SK-N-SH treated with all-trans-retinoic acid at 6 μM for 48 hours (cell line): ENCODE measurements at places on chromosomes 4 and X.

GRCh38 chrX:153988493-153988892, 15.9 kb downstream of the TMEM187 start:
- no peak for ATAC-seq

GRCh38 chrX:56975611-56976010, 19.7 kb downstream of the SPIN3 start:
- peak; percentile 62 for ATAC-seq

GRCh38 chr4:82696117-82696860, 102.3 kb downstream of the SCD5 start:
- no peak for ATAC-seq

- no peak for ATAC-seq
Measured at GRCh38 chr4:26941951-26942350, 81.3 kb downstream of the STIM2 start.

DNA sequence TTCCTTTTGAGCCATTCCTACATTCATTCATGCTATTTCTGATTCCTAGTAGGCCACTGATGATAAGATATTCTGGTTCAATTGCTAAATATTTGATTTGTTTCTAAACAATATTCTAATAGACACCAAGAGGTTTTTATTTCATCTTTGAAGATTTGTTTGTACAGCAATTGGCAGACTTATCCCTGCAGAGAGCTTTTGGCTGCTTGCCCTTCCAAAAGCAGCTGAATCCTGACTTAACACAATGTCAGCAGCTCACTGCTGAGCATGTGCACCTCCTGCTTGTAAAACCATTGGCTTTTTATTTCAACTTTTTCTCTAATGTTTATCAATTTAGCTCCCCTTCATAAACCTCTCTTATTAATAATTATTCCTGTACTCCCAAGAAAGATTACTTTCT, 45.3 kb downstream of the MMRN1 start:
- no peak for ATAC-seq

DNA sequence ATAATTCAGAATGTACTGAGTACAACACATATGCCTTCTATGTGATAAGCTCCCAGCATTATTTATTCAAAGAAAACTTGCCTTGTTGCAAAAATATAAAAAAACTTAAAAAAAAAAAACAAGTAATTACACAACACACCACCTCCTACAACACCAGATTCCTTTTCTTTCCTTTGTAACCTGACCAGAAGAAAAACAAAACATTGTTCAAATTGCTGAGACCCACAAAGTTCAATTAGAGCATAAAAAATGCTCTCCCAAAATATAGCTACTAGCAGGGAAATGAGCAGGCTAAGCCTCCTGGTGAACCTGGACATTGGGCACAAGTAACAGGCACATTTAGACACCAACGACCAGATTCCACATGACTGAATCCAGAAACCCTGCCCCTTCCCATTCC, 38.3 kb downstream of the MECP2 start:
- ATAC-seq: no peak

DNA sequence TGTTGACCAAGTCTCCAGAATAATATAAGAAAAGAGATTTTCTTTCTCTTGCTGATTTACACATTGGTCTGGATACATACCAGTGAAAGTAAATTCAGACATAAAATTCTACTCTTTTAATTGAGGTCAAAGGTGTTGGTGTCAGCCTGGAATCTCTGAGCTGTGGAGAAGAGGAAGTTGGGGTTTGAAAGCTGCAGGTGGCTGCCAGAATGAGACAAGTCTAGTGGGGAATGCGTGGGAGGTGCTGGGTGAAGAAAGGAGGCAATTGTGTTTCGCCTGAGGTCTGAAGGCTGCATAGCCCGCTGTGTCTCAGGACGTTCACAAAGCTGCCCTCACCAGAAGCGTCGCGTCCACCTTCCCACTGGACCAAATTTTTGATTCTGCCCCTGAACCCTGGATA, 31.2 kb downstream of the PHEX start:
- no peak for ATAC-seq

GRCh38 chr4:10664408-10664807, 20.2 kb downstream of the CLNK start:
- no peak for ATAC-seq

- no peak for ATAC-seq
Measured at GRCh38 chrX:129779747-129780146, at the start of gene SASH3. SASH3 (plus strand) TSS chrX:129779949; CDS start chrX:129780098, 149 bp downstream.

GRCh38 chrX:48530736-48531135, 8.8 kb upstream of the TBC1D25 start:
- no peak for ATAC-seq

- no peak for ATAC-seq
Measured at GRCh38 chrX:10370976-10371375, 214.2 kb downstream of the CLCN4 start.

DNA sequence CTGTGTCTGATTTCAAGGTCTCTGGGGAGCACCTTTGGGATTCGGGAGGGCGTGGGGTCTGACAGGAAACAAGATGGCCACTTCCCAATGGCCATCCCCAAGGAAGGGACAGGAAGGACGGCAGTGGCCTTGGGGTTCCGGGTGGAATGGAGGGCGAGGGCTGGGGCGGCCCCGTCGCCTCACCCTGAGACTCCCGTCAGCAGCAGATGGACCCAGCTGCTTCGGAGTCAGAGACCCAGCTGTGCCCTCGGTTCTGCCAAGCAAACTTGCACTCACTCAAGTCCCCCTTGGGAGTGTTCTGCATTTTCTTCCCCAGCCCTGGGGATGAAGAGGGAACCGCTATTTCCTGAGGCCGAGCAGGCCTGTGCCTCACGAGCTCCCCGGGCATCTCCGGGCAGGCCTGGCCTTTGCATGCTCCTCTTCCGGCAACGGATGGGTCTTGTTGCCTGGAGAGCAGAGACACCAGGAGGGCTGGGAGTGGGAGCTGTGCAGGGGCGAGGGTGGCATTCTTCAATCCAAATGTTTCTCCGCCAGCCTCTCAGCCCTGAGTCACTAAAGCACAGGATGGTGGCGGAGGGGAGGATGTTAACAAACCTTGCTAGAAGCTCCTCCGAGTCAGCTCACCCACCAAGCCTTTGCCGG, 6.8 kb upstream of the DUSP9 start:
- ATAC-seq: no peak

DNA sequence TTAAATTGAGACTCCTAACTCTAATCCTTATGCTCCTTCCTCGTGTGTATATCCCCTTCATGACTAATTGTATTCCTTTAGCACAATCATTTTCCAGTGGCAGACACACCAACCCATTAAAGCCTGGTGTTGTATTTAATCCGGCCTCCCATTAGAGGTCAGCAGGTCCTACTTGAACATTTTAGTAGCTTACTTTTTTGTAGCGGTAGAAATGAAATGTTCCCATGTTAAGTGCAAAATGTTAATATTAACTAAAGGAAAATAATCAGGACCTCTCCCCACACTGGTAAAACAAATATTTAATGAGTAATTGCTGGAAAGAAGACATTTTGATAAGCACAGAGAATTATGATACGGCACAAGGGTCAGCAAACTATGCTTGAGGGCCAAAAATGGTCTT, 3.4 kb downstream of the RAB33B start:
- ATAC-seq: no peak

DNA sequence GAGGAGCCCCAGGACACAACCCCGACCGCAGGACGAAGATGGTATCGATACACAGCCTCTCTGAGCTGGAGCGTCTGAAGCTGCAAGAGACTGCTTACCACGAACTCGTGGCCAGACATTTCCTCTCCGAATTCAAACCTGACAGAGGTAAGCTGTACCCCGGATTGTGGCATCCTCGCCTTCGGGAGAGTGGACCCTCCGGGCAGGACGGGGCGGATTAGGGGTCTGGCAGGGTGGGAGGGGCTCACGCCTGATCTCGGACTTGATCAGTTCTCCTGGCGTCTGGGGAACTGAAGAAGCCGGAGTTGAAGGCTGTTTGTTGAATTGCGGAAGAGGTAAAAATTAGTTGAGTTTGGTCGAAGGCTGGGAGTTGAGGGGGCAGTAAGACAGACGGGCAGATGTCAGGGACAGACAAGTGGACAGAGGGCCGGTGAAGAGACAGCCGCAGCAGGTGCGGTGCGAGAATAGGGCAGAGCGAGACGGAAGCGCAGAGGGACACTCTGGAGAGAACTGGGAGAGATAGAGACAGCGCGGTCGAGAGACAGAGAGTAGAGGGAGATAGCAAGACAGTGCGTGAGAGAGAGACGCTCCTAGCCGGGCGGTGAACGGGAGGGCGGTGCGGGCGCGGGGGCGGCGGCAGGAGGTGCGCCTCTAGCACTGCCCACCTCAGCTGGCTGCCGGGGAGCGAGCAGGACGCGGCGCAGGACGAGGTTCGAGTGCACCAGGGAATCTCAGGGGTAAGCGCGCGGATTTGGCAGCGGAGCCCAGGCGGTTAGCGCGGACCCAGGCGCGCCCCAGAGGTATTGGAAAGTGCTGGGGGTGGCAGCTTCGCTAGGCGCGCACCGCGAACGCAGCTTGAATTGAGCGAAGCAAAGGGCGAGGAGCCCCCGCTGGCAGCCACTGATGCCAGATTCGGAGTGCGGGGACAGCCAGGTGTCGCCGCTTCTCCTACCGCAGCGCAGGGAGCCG, 23.9 kb downstream of the ARHGAP36 start:
- no peak for ATAC-seq

- ATAC-seq: no peak
Measured at GRCh38 chr4:120704538-120704937, 218.0 kb downstream of the PRDM5 start.

GRCh38 chr4:70365479-70365878, 4.9 kb downstream of the SMR3A start:
- ATAC-seq: no peak

- ATAC-seq: no peak
Measured at GRCh38 chr4:1251773-1252066, 2.8 kb upstream of the CTBP1 start.

GRCh38 chrX:57133706-57134105, 3.5 kb downstream of the SPIN2A start:
- no peak for ATAC-seq

GRCh38 chr4:169791527-169792156, 33.9 kb upstream of the HPF1 start:
- peak; percentile 96 for ATAC-seq

- ATAC-seq: no peak
Measured at GRCh38 chr4:121189326-121190215, 25.4 kb upstream of the TNIP3 start.

DNA sequence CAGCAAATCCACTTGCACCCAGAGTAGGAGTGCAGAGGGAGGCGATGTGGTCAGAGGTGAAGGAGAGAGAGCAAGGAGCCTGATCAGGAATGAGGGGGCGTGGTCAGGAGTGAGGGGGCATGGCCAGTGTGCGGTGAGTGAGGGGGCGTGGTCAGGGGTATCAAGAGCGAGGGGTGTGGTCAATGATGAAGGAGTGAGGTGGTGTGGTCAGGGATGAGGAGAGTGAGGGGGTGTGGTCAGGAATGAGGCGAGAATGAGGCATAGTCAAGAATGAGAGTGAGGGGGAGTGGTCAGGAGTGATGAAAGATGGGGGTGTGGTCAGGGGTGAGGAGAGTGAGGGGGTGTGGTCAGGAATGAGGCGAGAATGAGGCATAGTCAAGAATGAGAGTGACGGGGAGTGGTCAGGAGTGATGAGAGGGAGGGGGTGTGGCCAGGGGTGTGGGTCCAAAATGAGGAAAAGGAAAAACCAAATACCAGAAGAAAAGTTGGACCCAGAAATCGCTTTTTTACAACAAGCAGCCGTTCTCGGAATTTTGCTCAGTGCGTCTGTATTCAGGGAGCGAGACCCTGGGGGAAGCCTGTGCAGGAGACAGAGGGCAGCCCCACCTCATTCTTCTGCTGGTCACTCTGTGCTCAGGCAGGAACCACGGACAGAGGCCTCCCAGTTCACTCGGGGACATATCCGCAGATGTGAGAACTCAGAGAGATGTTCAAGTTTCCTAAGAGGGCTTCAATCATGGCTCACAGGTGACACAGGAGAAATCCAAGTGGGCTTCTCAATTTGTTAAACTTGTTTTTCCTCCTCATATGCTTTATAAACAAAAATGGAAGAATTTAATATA, 47.5 kb downstream of the MAGEA1 start:
- no peak; the same call in 1 of the 3 replicates for ATAC-seq

DNA sequence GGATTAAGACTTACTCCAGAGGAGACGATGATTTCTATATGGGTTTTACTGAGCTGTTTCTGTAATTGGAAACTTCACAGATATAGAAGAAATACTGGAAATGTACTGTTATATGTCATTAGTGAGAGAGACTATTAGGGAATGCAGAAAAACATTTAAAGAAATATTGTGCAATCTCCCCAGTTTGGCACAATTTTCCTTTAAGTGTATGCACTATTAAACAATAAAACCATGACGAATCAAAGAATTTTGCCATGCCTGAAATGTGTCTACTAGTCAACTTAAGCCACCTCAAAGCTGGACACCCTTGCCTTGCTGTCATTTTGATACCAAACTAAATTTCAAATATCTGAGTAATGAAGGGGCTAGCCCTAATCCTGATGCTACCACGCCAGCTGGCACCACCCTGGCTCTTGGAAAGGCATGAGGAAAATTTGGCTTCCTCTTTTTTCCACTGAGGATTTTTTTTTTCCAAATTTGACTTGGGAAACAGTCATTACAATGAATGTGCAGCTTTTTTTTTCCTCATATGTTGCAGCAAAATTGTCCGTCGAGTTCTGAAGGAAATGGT, 36.1 kb downstream of the MTTP start:
- ATAC-seq: no peak

DNA sequence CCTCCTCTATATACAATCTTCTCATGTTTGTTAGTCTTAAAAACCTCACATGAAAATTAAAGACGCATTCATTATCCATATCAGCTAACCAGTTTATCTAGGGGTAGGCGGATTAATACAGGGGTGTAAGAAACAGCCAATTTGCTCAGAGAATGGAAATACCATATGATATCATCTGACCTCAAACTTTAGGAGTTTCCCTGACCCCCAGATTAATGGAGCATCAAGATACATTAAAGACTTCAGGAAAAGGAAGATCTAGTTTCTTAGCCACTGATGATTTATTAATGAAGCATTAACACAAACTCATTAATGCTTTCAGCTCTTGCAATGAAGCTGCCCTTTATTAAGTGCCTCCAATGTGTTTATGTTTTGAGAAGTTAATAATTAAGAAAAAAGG, 67.5 kb downstream of the CAMK2D start:
- no peak for ATAC-seq

DNA sequence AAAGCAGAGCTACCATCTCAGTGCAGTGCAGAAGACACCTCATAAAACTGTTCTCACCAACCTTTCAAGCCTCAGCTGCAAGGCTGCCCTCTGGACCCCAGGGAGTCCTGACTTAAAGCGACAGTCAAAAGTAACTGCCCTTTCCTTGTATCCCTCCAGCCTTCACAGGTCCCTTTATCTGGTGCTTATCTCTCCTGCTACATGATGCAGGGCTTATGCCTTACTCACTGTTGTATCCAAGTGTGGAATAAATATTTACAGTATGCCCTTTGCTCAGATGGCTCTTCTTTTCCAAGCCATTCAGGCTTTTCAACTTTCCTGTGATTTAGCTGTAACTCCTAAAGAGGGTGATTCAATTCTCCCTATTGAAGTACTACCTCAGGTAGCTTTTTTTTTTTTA, 92.6 kb downstream of the KDR start:
- no peak for ATAC-seq

- ATAC-seq: peak; percentile 67; the same call in 2 of the 3 replicates
Measured at GRCh38 chr4:146134761-146135445, 40.6 kb upstream of the LSM6 start.

- ATAC-seq: no peak
Measured at GRCh38 chrX:19358521-19358920, 14.8 kb downstream of the PDHA1 start.

- 0 out of 3 replicates have a peak, but pooled peaks have one; percentile 27 for ATAC-seq
Measured at GRCh38 chrX:136823175-136823574, 42.4 kb upstream of the ARHGEF6 start.
